ENCODE measurements at places on chromosomes 13 and 19. TPM values are rescaled to one million over a fixed set of nuclear protein-coding genes. Genes with fewer than 3 reads are reported as not detected.

- DNase-seq = no peak
Measured at GRCh38 chr19:54959840-54960239, 6.3 kb upstream of the NLRP2 start.

DNA sequence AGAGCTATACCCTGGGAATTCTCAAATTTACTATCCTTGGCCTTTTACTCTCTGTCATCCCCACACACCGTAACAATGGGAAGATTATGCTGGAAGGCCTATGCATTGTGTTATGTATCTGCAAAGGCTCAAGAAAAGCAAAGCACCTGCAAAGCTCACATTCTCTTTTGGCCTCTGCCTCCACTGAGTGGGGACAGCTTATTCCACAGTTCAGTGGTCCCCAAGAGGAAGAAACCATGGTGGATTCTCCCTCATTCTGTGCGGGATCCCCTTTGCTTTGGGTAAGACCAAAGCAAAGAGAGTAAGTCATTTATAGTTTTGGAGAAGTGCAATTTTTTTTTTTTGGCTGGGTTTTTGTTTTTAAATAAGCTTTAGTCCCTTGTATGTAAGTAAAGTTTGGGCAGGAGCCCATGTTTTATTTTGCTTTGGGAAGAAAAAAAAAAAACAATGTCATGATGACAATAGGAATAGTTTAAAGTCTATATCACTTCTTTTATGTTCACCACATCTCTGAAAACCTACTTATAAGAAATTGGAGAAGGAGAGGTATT is 530.6 kb downstream of the FGF9 start:
- DNase-seq = no peak

DNA sequence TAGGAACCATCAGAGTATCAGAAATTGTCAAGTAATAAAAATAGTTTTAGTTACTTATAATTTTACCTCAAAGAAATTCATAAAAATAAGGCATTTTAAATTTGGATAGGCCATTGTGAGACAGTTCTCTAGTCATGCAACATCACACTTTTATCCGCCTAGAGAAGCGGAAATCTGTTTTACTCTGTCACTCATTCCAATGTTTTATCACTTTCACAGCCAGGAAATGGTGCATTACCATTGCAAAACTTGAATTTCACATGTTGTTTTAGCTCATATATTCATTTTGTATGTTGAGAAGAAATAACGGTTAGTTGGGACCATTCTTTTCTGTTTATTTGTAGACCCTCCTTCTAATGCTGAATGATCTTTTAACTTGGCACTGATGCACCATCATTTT is 427.2 kb downstream of the GPC6 start:
- DNase-seq = no peak

DNA sequence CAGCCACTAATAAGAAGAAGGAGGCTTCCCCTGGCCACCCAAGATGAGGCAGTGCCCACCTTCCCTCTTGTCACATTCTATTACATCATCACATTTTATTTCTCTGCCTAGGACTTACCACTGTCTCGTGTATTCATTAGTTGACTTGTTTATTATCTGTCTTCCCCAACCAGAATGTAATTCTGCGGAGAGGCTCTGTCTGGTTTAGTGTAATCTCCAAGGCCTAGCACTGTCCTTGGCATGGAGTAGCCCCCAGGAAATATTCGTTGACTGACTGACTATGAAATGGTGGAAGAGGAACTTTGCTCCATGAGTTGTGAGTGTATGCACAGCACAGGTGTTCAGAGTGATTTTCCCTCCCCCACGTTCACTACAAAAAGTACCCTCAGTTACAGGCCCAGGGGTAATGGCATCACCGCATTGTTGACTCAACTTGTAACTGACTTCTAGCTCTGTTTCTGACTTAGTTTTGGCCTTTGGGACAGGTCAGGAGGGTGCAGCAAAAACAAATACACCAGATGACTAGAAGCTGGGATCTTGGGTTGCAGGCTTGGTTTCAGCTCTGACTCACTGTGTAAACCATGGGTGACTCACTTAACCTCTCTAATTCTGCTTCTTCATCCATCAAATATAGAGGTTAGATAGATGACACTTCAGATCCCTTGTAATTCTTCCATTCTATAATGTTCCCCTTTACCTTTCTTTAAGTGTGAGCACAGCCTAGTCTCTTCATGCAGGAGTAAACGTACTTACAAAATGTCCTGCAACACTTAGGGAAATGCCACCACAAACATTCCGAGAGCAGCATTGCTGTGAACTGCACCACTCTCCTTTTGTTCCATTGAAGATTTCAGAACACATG is 229.7 kb downstream of the KCNRG start:
- DNase-seq = no peak

LIM2 gene
- total RNA-seq = not detected

CNFN gene
- total RNA-seq = not detected

Measured in occipital lobe (tissue), 3 donors.